Activated CD8-positive, alpha-beta memory T cell treated with anti-CD3 and anti-CD28 coated beads, Interleukin-2, amount 10 ng/mL, durations not matched to agents 7 days and 5 days (primary cell): ENCODE measurements at places on chromosomes 6 and 20. TPM values are rescaled to one million over a fixed set of nuclear protein-coding genes. Genes with fewer than 3 reads are reported as not detected.

GRCh38 chr6:3566812-3567211 is 110.0 kb upstream of the SLC22A23 start:
- no peak overlapping the region for H3K27ac ChIP-seq
- H3K4me1 ChIP-seq: no peaks in the 10 kb centered on the region
- H3K4me3 ChIP-seq: no peak overlapping the region
- H3K27me3 ChIP-seq: peaks cover 2% of the 10 kb centered on the region
- H3K36me3 ChIP-seq: no peaks in the 10 kb centered on the region

GSTA2 gene
- not detected for total RNA-seq

- no peak overlapping the region for H3K4me3 ChIP-seq
- DNase-seq: no peak
- H3K36me3 ChIP-seq: no peaks in the 10 kb centered on the region
- H3K27ac ChIP-seq: no peak overlapping the region
- no peaks in the 10 kb centered on the region for H3K27me3 ChIP-seq
Measured at GRCh38 chr6:67630146-67630545, 1004.9 kb upstream of the ADGRB3 start.

GRCh38 chr6:129206821-129207220 is 323.9 kb downstream of the LAMA2 start:
- H3K27ac ChIP-seq: no peak overlapping the region
- H3K4me3 ChIP-seq: no peak overlapping the region
- no peak for DNase-seq
- H3K27me3 ChIP-seq: peaks cover 3% of the 10 kb centered on the region

ABHD16A gene
- total RNA-seq: 49.0 TPM

GRCh38 chr6:11921751-11922150 is 90.4 kb upstream of the HIVEP1 start:
- no peak overlapping the region for H3K4me3 ChIP-seq
- H3K4me1 ChIP-seq: no peaks in the 10 kb centered on the region
- no peak overlapping the region for H3K27ac ChIP-seq
- no peaks in the 10 kb centered on the region for H3K36me3 ChIP-seq
- peaks cover 5% of the 10 kb centered on the region for H3K27me3 ChIP-seq
- DNase-seq: no peak

- no peak overlapping the region for H3K4me3 ChIP-seq
- no peaks in the 10 kb centered on the region for H3K27me3 ChIP-seq
- no peak for DNase-seq
- H3K4me1 ChIP-seq: no peaks in the 10 kb centered on the region
- H3K27ac ChIP-seq: no peak overlapping the region
Measured at GRCh38 chr6:14180609-14181008, 63.0 kb downstream of the CD83 start.

- peak overlapping the region; percentile 52 for H3K4me3 ChIP-seq
- H3K27me3 ChIP-seq: no peaks in the 10 kb centered on the region
- peaks cover 55% of the 10 kb centered on the region for H3K4me1 ChIP-seq
- peaks cover 5% of the 10 kb centered on the region for H3K36me3 ChIP-seq
- H3K27ac ChIP-seq: peak overlapping the region; percentile 98
Measured at GRCh38 chr6:16421462-16421960, 183.1 kb downstream of the GMPR start.

DNA sequence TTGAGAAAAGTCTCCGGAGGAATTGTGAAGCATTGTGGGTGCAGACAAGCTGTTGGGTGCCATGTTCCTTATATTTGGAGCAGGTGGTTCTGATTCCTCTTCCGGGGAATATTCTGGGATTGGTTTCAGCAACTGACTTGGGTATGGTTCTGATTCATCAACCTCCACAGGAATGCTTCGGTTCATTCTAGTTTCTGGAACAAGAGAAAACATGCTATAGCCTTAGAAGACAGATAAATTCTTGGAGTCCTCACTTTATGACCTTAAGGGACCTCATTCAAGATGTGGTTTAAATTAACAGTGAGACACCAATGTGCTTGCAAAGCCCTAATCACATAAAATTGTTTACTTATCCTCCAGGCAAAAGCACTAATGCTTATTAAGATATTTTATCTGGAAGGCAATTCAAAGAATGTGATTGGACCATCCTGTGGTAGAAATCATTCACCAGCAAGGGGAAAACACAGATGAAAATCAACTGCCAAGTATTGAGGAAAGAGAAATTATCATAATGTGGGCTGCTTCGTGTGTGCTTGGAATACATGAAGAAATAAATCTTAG is 13.7 kb downstream of the TRAF3IP2 start:
- no peak for DNase-seq
- no peak overlapping the region for H3K4me3 ChIP-seq
- no peaks in the 10 kb centered on the region for H3K4me1 ChIP-seq
- H3K27ac ChIP-seq: no peak overlapping the region
- no peaks in the 10 kb centered on the region for H3K27me3 ChIP-seq

EBF4 gene
- 3.1 TPM for total RNA-seq

- H3K36me3 ChIP-seq: no peaks in the 10 kb centered on the region
- no peak overlapping the region for H3K27ac ChIP-seq
- peaks cover 13% of the 10 kb centered on the region for H3K4me1 ChIP-seq
- peaks cover 10% of the 10 kb centered on the region for H3K27me3 ChIP-seq
- no peak overlapping the region for H3K4me3 ChIP-seq
- DNase-seq: no peak
Measured at GRCh38 chr6:44037847-44038542, 89.3 kb downstream of the MRPL14 start.

DNA sequence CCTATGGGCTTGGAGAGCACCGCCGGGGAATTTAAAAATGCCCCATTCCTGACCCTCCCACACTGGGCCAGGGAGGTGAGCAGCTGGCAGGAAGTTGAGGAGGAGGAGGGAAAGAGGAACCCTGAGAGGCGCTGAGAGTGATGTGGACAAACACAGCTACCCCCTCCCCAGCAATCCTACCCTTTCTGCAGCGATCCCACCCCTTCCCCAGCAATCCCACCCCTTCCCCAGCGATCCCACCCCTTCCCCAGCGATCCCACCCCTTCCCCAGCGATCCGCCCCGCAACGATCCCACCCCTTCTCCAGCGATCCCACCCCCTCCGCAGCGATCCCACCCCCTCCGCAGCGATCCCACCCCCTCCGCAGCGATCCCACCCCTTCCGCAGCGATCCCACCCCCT is 111.6 kb downstream of the SYCP2 start:
- H3K36me3 ChIP-seq: no peaks in the 10 kb centered on the region
- no peaks in the 10 kb centered on the region for H3K4me1 ChIP-seq
- H3K27ac ChIP-seq: no peak overlapping the region
- no peaks in the 10 kb centered on the region for H3K27me3 ChIP-seq
- peak; percentile 16 for DNase-seq

DNA sequence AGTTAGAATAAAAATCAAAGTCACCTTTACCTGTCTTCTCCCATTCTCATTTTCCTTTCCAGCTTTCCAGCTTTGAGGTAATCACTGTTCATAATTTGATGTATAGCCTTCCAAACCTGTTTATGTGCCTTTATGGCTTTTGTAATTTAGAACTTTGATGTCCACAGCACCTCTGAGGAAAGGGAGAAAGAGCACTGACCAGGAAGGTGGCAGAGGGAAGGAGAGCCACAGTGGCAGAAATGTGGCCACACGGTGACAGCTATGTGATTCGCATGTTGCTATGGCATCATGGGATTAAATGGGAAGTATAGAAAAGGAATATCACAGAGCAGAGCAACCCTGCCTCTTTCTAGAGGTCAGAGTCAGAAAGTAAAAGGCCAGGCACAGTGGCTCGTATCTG is 51.7 kb upstream of the PLCG1 start:
- peaks cover 26% of the 10 kb centered on the region for H3K4me1 ChIP-seq
- no peak overlapping the region for H3K4me3 ChIP-seq
- no peak overlapping the region for H3K27ac ChIP-seq
- DNase-seq: no peak
- H3K36me3 ChIP-seq: peaks cover 54% of the 10 kb centered on the region
- no peaks in the 10 kb centered on the region for H3K27me3 ChIP-seq

SLC4A11 gene
- total RNA-seq: 6.0 TPM

HSD17B8 gene
- total RNA-seq: 18.6 TPM

DNA sequence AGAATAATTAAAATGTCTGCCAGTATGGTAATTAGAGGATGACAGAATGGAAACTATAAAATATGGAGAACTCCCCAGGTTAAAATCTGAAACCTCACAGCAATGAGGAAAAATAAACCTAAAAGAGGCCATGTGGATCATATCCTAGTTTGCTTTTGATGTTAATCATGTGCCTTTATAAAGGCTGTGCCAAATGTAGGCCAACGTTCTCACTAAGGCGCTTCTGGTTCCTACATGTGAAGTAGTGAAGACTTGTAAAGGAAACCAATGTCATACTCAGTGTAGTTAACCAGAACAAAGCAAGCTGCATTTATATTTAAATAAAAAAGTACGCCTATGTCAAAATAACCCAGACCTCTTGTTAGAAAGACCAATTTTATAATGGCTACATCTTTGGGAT is 113.7 kb upstream of the FAM184A start:
- no peaks in the 10 kb centered on the region for H3K27me3 ChIP-seq
- H3K36me3 ChIP-seq: peaks cover 40% of the 10 kb centered on the region
- H3K4me3 ChIP-seq: no peak overlapping the region
- H3K4me1 ChIP-seq: peaks cover 3% of the 10 kb centered on the region
- H3K27ac ChIP-seq: no peak overlapping the region
- DNase-seq: no peak

GRCh38 chr6:134347885-134348805 is 30.2 kb upstream of the SGK1 start:
- no peak overlapping the region for H3K27ac ChIP-seq
- DNase-seq: no peak
- H3K4me1 ChIP-seq: peaks cover 20% of the 10 kb centered on the region

- H3K36me3 ChIP-seq: no peaks in the 10 kb centered on the region
- no peaks in the 10 kb centered on the region for H3K4me1 ChIP-seq
- no peak overlapping the region for H3K4me3 ChIP-seq
- DNase-seq: no peak
- peaks cover 11% of the 10 kb centered on the region for H3K27me3 ChIP-seq
Measured at GRCh38 chr6:131980338-131980790, 29.2 kb upstream of the CCN2 start.

BACH2 gene
- 21.5 TPM for total RNA-seq

- no peak for DNase-seq
- H3K36me3 ChIP-seq: no peaks in the 10 kb centered on the region
- H3K4me1 ChIP-seq: no peaks in the 10 kb centered on the region
- H3K4me3 ChIP-seq: no peak overlapping the region
- peaks cover 11% of the 10 kb centered on the region for H3K27me3 ChIP-seq
Measured at GRCh38 chr20:50658804-50659380, 32.5 kb downstream of the RIPOR3 start.

EMILIN3 gene
- total RNA-seq: not detected

ID4 gene
- not detected for total RNA-seq

GRCh38 chr20:53569606-53570307 is 23.9 kb downstream of the ZNF217 start:
- DNase-seq: peak; percentile 37
- peaks cover 76% of the 10 kb centered on the region for H3K36me3 ChIP-seq
- H3K27me3 ChIP-seq: no peaks in the 10 kb centered on the region
- peak overlapping the region; percentile 17 for H3K27ac ChIP-seq
- peaks cover 51% of the 10 kb centered on the region for H3K4me1 ChIP-seq

ASXL1 gene
- total RNA-seq: 135 TPM

PDE7B gene
- total RNA-seq: 0.38 TPM

CLDN20 gene
- not detected for total RNA-seq
